ENCODE measurements at places on chromosomes 3 and 15.
A peak's percentile ranks its signal among the peaks of the same experiment; 100 is the strongest.

- no peaks in the 10 kb centered on the region for H3K4me1 ChIP-seq
- DNase-seq = no peak
- no peaks in the 10 kb centered on the region for H3K36me3 ChIP-seq
- H3K4me3 ChIP-seq = no peak overlapping the region
- no peaks in the 10 kb centered on the region for H3K27me3 ChIP-seq
Observed at GRCh38 chr3:144407335-144407734, 435.7 kb downstream of the DIPK2A start.

GRCh38 chr15:41606997-41607396 lies 48.0 kb downstream of the TYRO3 start:
- H3K4me3 ChIP-seq = no peak overlapping the region
- H3K36me3 ChIP-seq = no peaks in the 10 kb centered on the region
- DNase-seq = no peak
- no peaks in the 10 kb centered on the region for H3K27me3 ChIP-seq

DNA sequence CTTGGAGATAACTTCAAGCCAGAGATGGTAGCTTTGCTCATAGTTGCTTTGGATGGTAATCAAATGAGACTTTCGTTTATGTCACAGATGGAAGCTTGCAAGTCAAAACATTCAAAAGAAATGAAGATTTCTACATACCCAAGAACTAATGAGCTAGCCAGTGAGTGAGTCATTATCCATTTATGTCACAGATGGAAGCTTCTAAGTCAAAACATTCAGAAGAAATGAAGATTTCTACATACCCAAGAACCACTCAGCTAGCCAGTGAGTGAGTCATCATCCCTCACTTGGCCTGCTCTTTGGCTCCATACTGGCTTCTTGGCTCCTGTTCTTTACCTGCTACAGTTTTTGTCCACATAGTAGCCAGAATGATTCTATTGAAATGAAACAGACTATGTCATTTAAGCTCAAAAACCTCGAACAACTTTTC lies 559.8 kb upstream of the CBLB start:
- H3K36me3 ChIP-seq = no peaks in the 10 kb centered on the region
- H3K4me3 ChIP-seq = no peak overlapping the region
- H3K27ac ChIP-seq = no peak overlapping the region
- no peaks in the 10 kb centered on the region for H3K27me3 ChIP-seq

GRCh38 chr15:87209891-87210689 lies 1046.4 kb downstream of the NTRK3 start:
- no peak for DNase-seq
- H3K4me3 ChIP-seq = no peak overlapping the region
- H3K4me1 ChIP-seq = no peaks in the 10 kb centered on the region
- no peaks in the 10 kb centered on the region for H3K27me3 ChIP-seq
- no peak overlapping the region for H3K27ac ChIP-seq

- H3K36me3 ChIP-seq = no peaks in the 10 kb centered on the region
- no peak for DNase-seq
- H3K4me3 ChIP-seq = no peak overlapping the region
Observed at GRCh38 chr3:80040067-80040466, 272.3 kb upstream of the ROBO1 start.

DNA sequence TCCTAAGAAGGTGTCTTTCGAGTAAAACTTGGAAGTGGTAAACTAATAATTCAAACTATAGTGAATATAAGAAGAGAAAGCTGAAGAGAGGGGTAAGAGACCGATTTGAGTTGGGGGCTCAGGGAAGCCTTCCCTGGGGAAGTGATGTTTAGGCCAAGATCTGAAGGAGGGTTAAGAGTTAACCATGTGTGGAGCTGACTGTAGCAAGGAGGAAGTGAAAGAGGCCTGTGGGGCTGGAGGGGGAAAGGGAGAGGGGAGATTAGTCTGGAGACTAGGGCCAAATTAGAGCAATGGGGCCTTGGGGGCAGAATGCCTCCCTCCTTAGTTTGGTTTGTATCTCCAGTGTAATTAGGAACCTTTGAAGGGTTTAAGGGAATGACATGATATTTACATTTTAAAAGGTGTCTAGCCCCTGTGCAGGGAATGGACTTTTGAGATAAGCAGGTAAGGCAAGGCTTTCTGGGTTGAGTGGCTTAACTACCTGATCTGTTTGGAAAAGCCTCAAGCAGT lies 2.2 kb downstream of the ZNF592 start:
- H3K36me3 ChIP-seq = no peaks in the 10 kb centered on the region
- DNase-seq = no peak
- no peaks in the 10 kb centered on the region for H3K27me3 ChIP-seq
- H3K4me1 ChIP-seq = peaks cover 91% of the 10 kb centered on the region
- peak overlapping the region; percentile 95 for H3K4me3 ChIP-seq
- H3K27ac ChIP-seq = peak overlapping the region; percentile 100

- H3K27ac ChIP-seq = no peak overlapping the region
- H3K4me3 ChIP-seq = no peak overlapping the region
- H3K36me3 ChIP-seq = no peaks in the 10 kb centered on the region
- no peak for DNase-seq
- no peaks in the 10 kb centered on the region for H3K4me1 ChIP-seq
Observed at GRCh38 chr3:84772841-84773240, 185.9 kb upstream of the CADM2 start.

DNA sequence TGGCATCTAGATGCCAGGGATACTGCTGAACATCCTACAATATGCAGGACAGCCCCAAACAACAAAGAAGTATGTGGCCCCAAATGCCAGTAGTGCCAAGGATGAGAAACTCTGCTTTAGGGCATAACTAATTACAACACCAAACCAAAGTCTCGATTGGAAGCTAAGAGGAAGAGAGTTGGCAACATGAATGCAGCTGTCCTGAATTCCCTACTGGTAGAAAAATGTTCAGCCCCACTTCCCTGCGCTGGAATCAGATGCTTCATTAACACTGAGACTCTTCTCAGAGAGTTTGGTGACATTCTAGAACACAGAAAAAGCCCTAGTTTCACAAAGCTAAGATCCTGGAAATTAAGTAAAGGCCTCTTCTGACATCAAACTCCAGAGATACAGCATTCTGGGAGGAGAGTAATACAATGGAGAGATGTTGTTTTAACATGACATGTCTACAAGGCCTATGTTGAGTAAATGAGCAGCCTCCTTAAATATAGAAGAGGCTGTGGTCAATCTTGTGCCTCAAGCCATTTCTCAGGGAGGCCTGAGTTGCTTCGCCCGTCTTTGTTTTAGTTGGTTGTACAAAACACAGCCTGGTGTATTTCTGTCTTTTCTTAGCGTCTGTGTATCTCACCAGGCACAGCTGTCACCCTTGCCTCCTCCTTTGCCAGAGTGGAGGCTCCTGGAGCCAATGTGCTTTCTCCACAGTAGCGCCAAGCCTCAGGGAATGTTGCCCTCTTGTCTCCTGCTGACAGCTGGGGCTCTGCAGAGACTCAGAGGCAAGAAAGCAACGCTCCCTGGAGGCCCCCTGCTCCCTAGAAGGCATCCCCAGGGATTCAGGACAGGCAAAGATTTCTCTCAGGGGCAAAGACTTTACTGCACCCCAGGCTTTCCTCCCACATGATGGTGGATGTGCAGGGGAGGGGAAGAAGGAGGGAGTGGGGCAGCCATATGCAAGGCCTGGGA lies 25.1 kb upstream of the CTNNB1 start:
- H3K27me3 ChIP-seq = no peaks in the 10 kb centered on the region
- H3K27ac ChIP-seq = no peak overlapping the region
- H3K4me3 ChIP-seq = no peak overlapping the region
- no peak for DNase-seq
- no peaks in the 10 kb centered on the region for H3K4me1 ChIP-seq
- H3K36me3 ChIP-seq = no peaks in the 10 kb centered on the region

DNA sequence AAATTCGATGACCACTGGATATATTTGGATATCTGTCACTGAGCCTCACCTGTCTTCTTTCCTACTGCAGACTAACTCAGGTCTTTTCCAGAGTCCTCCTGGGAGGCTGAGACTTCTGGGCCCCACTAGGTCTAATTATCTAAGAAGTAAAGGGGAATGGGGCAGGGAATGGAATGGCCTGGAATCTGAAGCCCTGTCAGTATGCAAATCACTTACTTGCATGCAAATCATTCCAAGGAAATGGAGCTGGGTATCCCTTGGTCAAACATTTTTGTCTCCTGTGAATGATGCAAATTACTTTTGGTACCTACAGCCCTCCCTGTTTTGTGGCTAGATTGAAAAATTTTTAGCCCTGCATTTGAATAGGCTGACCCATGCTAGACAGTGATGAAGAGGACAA lies 5.3 kb upstream of the SPSB4 start:
- no peaks in the 10 kb centered on the region for H3K36me3 ChIP-seq
- no peak for DNase-seq
- peaks cover 37% of the 10 kb centered on the region for H3K27me3 ChIP-seq
- no peak overlapping the region for H3K27ac ChIP-seq
- H3K4me3 ChIP-seq = no peak overlapping the region

DNA sequence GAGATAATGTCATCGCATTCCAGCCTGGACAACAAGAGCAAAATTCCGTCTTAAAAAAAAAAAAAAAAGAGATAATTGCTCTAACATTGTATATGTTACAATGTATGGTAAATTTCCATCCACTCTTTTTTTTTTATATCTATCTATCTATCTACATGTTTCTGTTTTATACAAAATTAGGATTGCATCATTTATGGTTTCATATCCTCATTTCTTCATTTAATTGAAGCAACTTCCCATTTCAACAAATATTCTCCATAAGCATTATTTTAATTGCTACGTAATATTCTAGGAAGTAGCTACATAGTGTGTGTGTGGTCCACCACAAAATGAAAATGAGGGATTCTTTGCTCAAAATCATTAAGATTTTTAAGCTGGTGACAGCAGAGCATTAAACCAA lies 18.4 kb downstream of the RBP1 start:
- peaks cover 3% of the 10 kb centered on the region for H3K36me3 ChIP-seq
- no peak overlapping the region for H3K27ac ChIP-seq
- H3K27me3 ChIP-seq = no peaks in the 10 kb centered on the region
- H3K4me3 ChIP-seq = no peak overlapping the region

DNA sequence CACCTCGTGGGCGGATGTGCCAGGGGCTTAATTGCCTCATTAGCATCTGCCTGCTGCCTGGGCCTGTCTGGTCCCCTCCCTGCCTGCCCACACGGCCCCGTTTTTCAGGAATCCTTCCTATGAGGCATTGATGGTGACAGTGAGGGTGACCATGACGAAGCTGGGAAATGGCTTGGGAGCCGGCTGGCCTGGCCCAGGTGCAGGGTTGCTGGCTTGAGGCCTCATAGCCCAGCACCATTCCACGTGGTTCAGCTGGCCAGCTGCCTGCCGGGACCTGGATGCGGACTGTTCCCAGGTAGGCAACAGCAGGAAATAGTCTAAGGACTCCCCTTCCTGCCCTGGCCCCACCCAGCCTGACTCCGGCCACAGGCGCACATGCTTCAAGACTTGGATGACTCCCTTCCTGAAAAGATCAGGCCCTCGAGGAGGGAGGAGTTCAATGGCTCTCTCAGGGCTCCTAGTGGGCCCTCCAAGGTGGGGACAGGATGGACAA lies 8.9 kb upstream of the DUSP7 start:
- peak; percentile 43 for DNase-seq
- peak overlapping the region; percentile 65 for H3K27ac ChIP-seq
- no peak overlapping the region for H3K4me3 ChIP-seq
- no peaks in the 10 kb centered on the region for H3K36me3 ChIP-seq
- no peaks in the 10 kb centered on the region for H3K27me3 ChIP-seq

GRCh38 chr3:171970301-171970788 lies 69.0 kb upstream of the FNDC3B start:
- no peaks in the 10 kb centered on the region for H3K27me3 ChIP-seq
- no peak overlapping the region for H3K4me3 ChIP-seq
- DNase-seq = no peak
- H3K36me3 ChIP-seq = no peaks in the 10 kb centered on the region
- no peak overlapping the region for H3K27ac ChIP-seq

DNA sequence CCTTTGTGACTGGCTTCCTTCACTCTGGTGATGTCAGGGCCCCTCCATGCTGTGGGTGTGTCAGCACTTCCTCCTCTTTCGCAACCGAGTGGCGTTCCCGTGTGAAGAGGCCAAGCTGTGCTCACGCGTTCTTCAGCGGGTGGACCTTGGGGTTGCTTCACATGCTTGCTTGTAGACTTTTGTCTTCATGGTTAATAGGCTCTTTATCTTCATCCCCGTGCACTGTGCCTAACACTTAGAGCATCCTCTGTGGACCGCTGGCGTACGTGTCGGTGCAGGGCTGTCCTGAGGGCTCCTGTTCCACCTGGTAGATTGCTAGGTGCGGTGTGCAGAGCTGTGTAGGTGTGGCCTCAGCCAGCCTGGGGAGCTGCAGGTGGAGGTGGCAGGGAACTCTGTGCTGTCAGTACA lies 182.3 kb downstream of the OR4M2 start:
- no peaks in the 10 kb centered on the region for H3K36me3 ChIP-seq
- H3K27me3 ChIP-seq = peaks cover 19% of the 10 kb centered on the region
- no peak overlapping the region for H3K27ac ChIP-seq
- DNase-seq = no peak

GRCh38 chr15:99275525-99276128 lies 24.3 kb downstream of the LRRC28 start:
- peaks cover 11% of the 10 kb centered on the region for H3K4me1 ChIP-seq
- H3K27ac ChIP-seq = no peak overlapping the region
- no peak overlapping the region for H3K4me3 ChIP-seq
- DNase-seq = no peak
- peaks cover 9% of the 10 kb centered on the region for H3K36me3 ChIP-seq
- no peaks in the 10 kb centered on the region for H3K27me3 ChIP-seq

GRCh38 chr3:188394623-188395022 lies 240.7 kb downstream of the LPP start:
- DNase-seq = no peak
- H3K27ac ChIP-seq = no peak overlapping the region
- H3K4me3 ChIP-seq = no peak overlapping the region
- no peaks in the 10 kb centered on the region for H3K36me3 ChIP-seq
- H3K4me1 ChIP-seq = peaks cover 69% of the 10 kb centered on the region

- H3K4me3 ChIP-seq = no peak overlapping the region
- no peaks in the 10 kb centered on the region for H3K36me3 ChIP-seq
- DNase-seq = no peak
- H3K27ac ChIP-seq = no peak overlapping the region
Observed at GRCh38 chr3:122168044-122168443, 15.4 kb upstream of the CASR start.
